ENCODE measurements at places on chromosomes 1 and 21.
A peak's percentile ranks its signal among the peaks of the same experiment; 100 is the strongest.

DNA sequence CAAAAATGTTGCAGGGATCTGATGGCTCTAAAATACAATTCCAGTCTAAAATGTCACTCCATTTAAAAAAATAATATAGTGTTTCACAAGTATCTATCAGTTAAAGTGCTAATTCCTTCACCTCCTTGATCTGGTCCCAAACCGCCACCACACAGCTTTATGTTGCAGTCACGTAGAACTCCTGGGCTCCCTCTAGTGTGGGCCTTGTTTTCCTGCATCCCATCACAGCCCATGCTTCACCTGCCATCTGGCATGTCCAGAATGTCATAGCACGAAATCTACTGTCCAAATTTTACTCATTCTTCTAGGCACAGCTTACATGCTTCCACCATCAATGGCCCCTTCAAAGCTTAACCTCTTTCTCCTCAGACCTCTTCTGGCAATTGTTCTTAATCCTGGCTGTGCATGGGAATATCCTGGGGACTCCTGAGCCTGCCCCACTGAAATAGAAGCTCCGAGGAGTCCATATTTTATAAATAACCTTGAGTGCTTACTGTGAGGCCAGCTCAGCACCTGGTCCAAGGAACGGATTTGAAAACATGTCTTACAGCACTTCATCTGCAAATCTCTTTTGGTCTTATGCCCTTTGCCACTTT, 15.5 kb downstream of the FYB2 start:
- DNase-seq, result peak; percentile 49

DNA sequence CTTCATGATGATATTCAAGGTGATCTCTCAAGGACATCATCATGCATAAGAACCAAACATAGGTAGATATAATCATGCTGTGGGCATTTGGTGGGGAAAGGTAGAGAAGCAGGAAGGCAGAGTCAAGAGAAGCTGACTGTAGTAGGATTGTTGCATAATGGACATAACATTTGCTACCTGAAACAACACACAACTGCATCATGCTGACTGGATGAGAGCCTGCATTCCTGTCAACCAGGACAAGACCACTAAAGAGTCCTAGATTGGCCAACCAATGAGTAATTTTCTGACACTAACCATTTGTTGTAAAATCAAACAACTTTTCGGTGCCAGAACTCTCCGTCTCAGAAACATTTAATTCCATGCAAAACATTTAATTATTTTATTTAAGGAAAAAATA, 377.2 kb downstream of the PLPP3 start:
- DNase-seq, result no peak

DNA sequence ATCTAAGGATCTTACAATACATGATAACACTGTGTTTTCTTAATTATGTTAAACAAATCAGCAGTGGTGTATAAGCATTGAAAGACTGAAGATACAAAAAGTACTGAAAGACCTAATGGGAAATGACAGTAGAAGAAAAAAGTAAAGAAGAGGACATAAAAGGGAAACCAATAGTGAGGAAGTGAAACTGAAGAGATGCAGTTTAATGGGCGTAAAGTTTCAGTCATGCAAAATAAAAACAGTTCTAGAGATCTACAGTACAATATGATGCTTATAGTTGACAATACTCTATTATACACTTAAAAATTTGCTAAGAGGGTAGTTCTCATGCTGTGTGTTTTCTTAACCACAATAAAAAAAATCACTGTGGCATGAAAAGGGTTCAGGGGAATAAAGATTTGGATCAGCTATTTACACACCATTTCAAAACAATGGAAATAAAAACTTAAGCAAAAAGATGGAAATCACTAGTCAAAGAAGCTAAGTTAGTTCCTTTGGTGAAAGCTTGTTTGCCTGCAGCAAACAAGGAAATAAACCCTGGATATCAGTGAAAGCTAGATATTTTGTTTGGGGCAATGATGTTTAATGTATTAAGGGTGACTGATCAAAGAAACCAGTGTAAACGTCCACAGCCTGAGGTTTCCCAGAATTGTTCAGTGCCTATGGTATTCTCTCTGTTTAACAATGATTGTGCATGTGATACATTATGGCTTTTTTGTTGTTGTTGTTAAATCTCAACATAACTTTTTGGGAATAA, 1160.8 kb upstream of the ADGRL2 start:
- no peak for DNase-seq

DNA sequence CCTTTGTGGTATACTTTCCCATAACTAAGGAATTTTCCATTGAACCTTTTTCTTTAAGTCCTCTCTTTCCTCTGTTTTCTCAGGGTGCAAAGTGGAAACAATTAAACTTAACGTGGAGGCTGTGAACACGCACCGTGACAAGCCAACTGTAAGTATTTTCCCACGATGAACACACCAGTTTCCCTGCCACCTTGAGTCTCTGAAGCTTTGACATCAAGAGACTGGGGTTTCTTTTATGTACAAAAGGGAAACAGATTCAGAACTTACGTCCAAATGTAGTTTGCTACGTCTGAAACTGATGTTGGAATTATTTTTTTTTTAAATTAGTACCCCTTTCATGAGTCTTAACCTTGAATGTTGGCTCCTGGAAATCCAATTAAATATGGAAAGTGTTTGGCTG, 17.2 kb upstream of the C4BPB start:
- DNase-seq, result no peak

- DNase-seq, result no peak
These were observed 105.0 kb downstream of the GPATCH2 start for GRCh38 chr1:217525773-217526490.

DNA sequence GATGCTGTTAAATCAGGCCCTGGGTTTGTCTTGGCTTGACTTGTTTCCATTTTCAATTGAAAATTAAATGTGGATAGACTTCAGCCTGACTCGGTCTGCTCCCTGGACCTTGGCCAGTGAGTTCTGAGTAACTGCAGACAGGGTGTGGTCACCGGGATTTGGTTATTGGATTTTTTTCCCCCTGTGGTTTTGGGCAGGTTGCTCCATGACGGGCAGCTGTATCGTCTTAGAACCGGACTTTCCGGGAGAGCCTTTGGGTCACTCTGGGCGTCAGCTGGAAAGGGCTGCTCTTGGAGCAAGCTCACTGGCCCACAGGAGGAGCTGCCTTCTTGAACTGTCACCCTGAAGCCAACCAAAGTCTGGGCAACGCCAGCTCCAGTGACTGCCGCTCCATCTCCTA, 75.0 kb downstream of the CLIC6 start:
- no peak for DNase-seq

DNA sequence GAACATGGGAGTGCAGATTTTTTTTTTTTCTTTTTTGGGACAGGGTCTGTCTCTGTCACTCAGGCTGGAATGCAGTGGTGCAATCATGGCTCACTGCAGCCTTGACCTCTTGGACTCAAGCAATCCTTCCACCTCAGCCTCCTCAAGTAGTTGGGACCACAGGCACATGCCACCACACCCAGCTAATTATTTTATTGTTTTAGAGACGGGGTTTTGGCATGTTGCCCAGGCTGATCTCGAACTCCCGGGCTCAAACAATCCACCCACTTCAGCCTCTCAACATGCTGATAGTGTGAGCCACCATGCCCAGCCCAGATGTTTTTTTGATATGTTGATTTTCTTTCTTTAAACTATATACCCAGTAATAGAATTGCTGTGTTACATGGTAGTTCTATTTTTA, 57.7 kb downstream of the RGSL1 start:
- no peak for DNase-seq

DNA sequence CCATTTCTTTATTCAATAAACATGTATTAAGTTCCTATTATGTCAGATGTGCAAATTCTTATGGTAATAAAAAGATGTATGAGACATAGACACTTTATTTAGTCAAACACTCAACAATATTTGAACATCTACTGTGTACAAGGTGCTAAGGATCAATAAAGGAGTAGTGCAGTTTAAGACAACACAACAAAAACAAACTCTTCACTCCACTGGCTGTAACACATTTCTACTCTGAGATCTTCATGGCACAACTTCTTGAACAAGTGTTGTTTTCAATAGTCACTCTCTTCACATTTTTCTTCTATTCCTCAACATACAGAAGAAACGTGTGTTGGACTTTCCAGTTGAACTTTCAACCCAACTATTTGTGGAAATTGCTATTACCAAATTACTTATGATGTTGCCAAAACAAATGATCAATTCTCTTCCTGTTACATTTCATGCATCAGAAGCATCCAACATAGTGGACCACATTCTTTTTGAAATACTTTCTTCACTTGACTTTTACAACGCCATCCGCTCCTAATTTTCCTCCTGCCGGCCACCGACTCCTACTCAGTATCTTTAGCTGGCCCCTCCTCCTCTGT, 25.4 kb downstream of the HSD3B1 start:
- no peak for DNase-seq
